ENCODE measurements at places on chromosomes 13 and 19.

DNA sequence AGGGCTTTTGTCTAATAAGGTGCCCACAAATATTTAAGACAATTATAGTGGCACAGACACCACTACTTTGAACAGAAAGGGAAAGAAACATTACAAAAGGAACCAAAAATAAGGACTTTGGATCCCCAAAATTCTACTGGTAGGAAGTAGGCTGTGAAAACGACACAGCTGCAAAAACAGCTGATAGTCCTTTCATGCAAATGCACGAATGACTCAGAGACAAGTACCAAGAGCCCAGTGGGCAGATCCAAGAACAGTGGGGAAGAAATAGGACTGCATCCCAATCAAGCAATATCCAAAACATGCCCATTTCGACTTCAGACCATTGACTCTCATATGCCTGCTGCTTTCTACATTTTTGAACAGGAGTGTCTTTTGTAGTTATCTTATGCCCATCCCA, 269.4 kb upstream of the NBEA start:
- no peak for DNase-seq
- no peaks in the 10 kb centered on the region for H3K36me3 ChIP-seq
- peaks cover 5% of the 10 kb centered on the region for H3K4me1 ChIP-seq

DNA sequence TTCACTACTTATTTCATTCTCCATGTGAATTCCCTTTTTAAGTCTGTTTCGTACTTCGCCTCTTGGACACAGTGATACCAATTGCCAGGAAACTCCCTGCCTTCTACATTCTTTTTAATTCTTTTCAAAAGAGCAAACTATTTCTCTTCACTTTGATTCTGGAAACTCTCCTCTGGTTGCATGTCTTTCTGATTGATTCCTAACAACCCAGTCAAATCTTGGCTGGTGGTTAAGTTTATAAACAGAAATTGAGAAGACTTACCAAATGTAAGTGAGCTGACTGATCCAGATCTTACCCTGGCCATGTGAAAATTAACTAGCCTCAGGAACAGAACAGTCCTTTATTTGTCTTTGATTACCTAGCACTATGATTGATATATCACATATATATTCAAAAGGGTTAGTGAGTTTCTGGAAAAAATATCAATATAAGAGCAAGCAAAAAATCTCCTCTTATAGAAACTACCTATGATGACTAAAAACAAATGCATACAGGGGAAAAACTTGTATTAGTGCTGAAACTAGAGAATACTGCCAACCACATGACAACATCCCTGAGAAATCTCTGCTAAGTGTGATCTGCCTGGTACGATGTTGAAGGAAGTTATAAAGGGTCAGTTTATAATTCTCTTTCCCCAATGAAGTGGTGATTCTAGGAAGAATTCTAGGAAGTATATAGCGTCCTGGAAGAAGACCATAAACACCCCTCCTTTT, 152.6 kb upstream of the HTR2A start:
- no peaks in the 10 kb centered on the region for H3K36me3 ChIP-seq
- H3K4me3 ChIP-seq, result no peak overlapping the region
- no peaks in the 10 kb centered on the region for H3K27me3 ChIP-seq
- no peaks in the 10 kb centered on the region for H3K4me1 ChIP-seq
- H3K27ac ChIP-seq, result no peak overlapping the region

- no peak for DNase-seq
- no peaks in the 10 kb centered on the region for H3K4me1 ChIP-seq
- H3K27me3 ChIP-seq, result peaks cover 9% of the 10 kb centered on the region
- H3K27ac ChIP-seq, result no peak overlapping the region
- H3K36me3 ChIP-seq, result no peaks in the 10 kb centered on the region
Measured at GRCh38 chr19:39297931-39298634, 1.9 kb downstream of the IFNL1 start.

DNA sequence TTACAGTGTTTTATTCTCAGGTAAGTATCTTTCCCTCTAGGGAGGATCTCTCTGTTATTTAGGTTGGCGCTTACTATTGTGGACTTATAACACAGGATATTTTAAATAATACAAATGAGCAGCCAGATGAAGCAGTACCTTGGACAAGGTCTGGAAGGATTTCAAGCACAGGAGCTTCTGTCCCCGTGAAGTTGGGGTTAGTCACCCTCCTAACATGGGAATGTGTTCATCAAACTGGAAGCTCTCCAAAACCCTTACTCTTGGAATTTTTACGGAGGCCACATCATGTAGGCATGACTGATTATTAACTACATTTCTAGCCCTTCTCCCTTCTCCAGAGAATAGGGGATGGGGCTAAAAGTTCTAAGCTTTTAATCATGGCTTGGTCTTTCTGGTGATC, 38.3 kb upstream of the SPRY2 start:
- no peaks in the 10 kb centered on the region for H3K4me1 ChIP-seq
- no peak for DNase-seq
- no peaks in the 10 kb centered on the region for H3K36me3 ChIP-seq

DNA sequence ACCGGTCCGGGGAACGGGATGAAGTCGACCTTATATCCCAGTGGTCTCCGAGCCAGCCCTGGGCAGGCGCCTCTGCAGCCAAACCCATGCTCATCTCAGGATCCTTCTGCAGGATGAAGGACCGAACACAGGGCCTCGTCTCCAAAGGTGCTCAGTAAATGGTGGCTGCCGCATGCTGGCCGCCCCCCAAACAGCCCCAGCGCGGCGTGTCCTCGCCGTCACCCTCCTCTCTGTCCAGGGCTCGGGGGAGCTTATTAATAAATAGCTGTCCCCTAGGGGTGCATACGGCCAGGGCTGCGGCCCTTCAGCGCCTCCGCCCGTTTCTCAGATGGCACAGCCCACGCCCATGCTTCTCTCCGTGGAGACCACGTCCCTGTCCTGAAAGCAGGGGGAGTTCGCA, 32.6 kb upstream of the SPACA7 start:
- peaks cover 38% of the 10 kb centered on the region for H3K27me3 ChIP-seq
- H3K36me3 ChIP-seq, result no peaks in the 10 kb centered on the region
- H3K4me1 ChIP-seq, result no peaks in the 10 kb centered on the region
- no peak overlapping the region for H3K27ac ChIP-seq
- DNase-seq, result no peak
- H3K4me3 ChIP-seq, result no peak overlapping the region

DNA sequence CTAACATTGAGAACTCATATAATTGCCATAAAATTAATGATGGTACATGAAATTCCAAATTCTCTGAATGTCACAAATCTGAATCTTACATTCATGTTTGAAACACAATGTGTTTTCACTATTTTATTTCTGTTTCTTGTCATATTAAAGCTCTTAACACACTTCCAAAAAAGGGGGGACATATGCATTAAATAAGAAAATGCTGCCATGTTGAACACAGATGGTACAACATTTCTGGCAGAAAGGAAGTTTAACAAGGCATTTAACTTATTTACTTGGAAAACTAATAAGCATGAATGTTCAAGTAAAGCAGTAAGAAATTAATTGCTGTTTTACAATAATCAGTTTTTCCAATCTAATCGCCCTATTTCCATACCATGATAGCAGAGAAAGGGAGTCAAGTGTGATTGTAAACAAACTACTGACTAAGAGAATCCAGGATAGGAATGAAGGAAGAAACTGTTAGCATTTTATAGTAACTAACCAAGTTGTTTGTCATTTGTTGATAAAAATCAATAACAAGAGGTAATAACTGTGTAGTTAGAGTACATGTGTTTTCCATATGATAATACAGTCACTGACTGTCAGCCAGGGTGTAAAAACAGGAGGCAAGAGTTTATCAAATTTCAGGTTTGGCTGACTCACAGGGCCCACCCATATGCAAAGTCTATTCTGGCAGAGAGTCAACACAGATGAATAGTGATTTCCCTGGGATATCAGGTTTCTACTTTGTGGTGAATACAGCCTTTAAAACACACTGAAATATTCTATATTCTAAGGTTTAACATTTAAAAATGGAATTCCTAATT, 5.7 kb upstream of the FOXO1 start:
- no peak overlapping the region for H3K4me3 ChIP-seq
- no peaks in the 10 kb centered on the region for H3K27me3 ChIP-seq
- H3K27ac ChIP-seq, result no peak overlapping the region
- no peaks in the 10 kb centered on the region for H3K4me1 ChIP-seq

DNA sequence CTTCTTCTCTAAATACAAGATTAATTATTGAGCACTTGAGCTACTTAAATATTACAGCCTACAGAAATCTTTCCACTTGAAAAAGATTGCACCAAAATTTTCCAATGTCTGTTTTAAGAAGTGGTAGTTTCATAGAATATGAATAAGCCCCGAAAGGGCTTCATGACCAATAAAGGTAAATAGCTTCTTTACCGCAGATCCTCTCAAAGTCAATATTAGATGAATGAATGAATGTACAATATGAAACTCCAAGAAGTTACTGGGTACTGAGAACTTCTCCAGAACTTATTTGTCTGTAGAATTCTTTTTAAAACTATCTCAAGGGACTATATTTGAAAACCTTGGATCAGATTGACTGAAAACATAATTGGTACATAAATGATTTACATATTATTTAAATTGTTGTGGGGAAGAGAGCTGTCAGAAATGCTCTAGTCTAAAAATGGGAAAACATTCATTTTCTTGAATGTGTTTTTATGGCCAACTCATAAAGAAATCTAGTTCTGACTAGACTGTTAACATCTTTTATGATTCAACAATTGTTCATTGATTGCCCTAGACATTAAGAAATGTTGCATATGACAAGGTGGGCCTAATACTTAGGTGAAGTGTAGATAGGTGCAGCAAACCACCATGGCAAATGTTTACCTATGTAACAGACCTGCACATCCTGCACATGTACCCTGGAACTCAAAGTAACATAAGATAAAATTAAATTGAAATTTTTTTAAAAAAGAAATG, 227.0 kb downstream of the SPRY2 start:
- H3K4me1 ChIP-seq, result no peaks in the 10 kb centered on the region
- DNase-seq, result no peak
- H3K4me3 ChIP-seq, result no peak overlapping the region
- H3K27me3 ChIP-seq, result no peaks in the 10 kb centered on the region
- no peak overlapping the region for H3K27ac ChIP-seq
